Activated T-cell treated with anti-CD3 and anti-CD28 coated beads, Interleukin-2, amount 50 U/mL, for 48 hours (primary cell): ENCODE measurements at places on chromosomes 2 and 18.
A peak's percentile ranks its signal among the peaks of the same experiment; 100 is the strongest.

DNA sequence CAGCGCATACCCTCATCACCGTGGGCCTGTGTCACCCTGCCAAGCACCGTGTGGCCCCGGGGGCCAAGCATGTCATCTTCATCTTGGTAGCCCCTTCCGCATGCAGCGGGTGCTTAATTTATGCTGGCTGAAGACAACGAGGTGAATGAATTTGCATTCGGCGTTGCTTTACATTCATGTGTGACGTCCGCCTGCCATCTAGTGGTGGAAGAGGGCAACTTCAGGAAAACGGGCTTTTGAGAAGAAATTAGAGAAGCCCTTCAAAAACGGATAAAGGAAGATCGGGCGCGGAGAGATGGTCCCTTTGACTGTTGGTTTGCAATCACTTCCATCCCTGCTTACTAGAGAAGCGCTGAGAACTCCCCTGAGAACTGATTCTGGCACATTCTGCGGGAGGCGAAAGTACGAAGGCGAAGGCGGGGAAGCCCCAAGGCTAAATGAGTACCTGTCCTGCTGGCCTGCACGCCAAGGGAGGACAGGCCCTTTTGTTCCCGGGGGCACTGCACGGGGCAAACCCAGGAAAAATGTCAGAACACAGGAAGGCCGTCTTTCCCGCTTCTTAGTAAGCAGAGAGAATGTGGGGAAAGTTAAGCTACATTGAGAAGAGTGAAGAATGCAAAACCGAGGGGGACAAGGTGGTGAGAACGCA is 145.9 kb downstream of the ZNF516 start:
- peak; percentile 83 for DNase-seq

GRCh38 chr2:64220265-64220664 is 76.0 kb upstream of the PELI1 start:
- DNase-seq, result no peak

GRCh38 chr18:31965316-31965970 is 22.5 kb upstream of the TRAPPC8 start:
- no peak for DNase-seq

GRCh38 chr2:227179988-227180685 is 15.7 kb downstream of the COL4A3 start:
- no peak for DNase-seq

DNA sequence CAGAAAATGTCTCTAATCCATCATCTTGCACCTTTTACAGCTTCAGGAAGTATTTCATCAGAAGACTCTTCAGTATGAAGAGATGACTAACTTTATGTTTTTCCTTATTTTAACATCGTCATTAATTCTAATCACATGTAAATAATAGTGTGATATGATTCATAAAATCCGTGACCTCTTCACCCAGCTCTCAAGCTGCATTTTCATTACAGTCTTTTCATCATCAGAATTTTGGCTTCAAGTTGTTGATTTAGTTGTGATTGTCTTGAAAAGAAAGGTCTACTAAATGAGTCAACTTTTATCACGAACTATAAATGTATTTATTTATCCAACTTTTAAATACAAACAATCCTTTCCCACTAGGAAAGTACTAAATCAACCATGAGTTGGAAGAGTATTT is 410.3 kb downstream of the LRP1B start:
- no peak for DNase-seq

- DNase-seq, result no peak
Measured at GRCh38 chr2:70902067-70902442, 33.6 kb upstream of the ATP6V1B1 start.

DNA sequence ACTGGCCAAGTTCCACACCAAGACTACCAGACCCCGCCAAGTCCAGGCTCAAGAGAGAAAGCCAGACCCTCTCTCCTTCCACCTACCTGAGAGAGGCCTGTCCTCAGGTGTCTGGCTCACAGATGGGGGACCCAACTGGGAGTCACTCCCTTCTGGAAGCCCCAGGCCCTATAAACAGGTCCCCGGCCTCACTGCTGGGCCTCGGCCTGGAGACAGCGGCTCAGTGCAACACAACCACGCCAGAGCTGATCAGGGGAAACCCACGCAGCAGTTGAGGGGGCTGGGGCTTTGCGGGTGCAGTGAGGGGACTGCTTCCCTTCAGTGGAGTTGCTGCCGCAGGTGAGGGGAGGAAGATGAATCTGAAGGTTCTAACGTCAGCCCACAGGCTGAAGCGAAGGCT is 22.8 kb upstream of the C1QL2 start:
- DNase-seq, result no peak

GRCh38 chr2:129877289-129877741 is 102.2 kb upstream of the RAB6C start:
- DNase-seq, result peak; percentile 89

DNA sequence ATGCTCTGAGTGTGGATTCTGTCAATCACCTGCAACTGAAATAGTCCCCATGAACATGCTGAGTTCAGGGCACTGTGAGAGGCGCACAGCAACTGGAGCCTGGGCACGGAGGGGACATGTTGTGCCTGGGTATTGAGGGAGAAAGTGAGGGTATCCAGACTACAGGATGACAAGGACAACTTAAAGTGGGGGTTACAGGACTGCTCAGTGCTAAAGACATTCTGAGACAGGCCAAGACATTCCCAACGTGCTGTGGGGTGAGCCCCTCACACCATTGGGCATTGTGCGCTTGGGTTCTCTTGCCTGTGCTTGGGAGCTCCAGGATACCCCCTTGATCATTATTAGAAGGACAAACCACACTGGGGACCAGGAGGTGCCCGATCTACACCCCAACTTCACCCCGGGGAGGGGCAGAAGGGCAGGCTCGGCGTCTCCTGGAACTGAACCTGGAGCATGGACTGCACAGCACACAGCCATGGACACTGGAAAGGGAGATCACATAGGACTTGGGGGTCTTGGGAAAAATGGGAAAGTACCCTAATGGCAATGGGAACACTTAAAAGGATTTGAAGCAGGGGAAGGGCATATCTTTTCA is 72.5 kb upstream of the HDAC4 start:
- no peak for DNase-seq

GRCh38 chr2:102513355-102513939 is 40.4 kb downstream of the SLC9A4 start:
- no peak for DNase-seq

GRCh38 chr18:48409591-48410094 is 460 bp upstream of the ZBTB7C start:
- no peak for DNase-seq

DNA sequence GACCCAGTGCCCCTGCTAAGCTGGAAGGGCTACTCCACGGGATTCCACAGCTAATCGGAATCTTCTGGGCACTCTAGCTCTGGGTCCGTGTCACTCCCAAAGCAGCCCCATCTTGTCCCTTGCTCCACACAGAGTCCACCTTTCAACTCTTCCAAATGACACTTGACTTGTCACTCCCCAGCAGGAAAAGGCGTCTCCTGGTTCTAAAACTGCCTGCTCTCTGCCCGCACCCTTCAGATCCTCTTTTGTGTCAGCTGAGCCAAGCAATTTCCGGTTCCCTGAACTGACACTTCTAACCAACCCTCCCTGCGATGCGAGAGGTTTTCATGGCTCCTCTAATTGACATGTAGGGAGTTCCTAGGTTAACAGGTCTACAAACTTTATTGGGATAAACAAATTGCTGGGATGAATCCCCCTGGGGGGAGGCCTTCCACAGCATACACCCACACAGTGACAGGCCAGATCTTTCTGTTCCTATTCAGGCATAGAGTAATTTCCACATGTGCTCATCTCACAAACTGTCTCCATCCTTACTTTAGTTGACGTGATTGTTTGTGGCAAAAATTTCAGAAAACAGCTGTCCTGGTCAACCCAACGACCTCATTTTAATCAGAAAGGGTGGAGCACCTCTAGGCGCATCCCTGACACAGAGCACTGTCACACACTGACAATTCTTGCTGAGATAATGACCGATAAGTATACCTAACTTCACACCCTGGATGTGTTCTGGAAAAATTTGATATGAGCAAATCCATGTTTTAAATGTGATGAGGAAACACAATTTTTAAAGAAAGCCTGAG is 104.9 kb downstream of the RBMS1 start:
- peak; percentile 51 for DNase-seq

DNA sequence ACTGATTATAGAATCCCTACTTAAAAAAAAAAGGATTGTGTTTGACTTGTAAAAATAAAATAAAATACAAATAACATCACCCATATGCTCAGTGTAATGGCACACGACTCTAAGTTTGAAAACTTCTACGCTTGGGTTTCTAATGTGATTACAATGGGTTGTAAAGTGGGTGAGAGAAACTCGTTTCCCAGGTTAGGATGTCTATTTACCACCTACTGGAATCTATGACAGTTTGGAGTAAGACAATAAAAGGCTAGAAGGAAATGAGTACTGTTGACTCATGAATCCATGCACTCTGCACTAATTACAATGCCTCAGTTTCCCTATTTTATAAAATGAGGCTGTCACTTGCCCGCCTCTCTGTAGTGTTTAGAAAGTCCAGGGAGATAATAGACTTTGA is 204.2 kb upstream of the FBXO11 start:
- no peak for DNase-seq

- DNase-seq, result no peak
Measured at GRCh38 chr2:135164431-135164830, 112.3 kb downstream of the RAB3GAP1 start.

- no peak for DNase-seq
Measured at GRCh38 chr2:181197140-181197760, 216.8 kb downstream of the UBE2E3 start.

DNA sequence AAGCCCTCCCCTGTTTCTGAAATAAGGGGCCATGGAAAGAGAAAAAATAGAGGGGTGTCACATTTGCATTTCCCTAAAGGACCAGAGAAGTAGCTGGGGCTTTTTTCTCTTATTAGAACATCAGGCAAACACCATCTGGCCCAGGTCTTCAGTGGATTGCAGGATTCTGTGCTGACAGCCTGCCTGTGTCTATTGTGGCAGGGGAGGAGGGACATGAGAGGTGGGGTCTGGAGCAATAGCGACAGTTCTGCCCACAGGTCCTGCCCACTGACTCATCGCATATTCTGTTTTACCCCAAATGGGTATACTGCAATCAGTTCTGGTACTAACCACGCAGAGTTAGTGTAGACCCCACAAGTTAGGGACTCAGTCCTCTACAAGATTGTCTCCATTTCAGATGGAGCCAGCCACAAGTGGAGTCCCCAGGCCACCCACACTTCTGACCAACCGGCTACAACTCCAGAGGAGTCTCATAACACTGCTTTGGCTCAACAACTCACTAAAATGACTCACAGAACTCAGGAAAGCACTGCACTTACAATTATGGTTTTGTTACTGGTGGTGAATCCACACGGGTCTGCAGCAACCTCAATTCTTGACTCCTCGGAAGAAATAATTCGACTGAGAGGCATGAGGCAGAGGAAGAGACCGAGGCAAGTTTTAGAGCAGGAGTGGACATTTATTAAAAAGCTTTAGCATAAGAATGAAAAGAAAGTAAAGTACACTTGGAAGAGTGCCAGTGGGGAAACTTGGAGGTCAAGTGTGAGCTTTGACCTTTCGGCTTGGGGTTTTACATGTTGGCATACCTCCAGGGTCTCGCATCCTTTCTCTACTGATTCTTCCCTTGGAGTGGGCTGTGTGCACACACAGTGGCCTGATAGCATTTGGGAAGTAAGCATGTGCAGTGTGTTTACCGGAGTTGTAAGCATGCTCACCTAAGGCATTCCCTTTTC is 146.4 kb upstream of the SPATS2L start:
- DNase-seq, result no peak

DNA sequence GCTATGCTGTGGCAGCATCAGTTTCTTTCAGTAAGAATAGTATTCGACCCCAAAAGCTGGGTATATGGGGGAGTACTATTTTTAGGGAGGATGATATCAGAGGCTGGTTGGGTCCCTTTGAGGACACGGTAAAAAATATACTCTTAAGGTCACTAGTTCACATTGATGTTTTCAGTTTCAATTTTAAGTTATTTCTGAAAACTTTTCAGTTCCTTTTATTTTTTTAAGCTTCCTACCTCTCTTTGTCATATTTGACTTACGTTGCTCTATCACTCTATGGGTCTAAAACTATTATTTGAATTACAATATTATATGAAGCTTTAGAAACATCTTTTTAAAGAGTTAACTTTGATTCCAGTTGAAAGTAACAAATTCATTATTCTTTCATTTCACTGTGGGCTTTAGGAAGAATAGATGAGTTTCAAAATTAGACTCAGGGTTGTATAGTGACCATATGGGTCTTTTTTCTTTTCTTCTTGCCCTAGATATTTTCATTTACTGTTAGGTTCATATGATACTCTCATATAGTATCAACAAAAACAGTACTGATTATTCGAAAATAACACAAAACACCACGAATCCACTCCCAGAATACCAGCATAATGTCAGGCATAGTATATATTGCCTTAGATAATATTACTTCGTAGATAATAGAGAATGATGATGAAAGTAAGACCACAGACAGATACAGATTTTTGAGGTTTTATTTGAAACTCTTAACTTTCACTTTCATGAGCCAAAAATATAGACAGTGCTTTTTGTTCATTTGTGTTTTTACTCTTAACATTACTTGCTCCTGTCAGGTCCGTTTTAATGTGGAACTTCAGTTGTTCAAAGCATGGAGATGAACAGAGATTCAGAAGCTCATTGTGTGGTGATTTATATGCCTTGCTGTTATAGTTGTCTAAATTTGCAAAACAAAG is 9.8 kb downstream of the RMDN2 start:
- DNase-seq, result no peak

GRCh38 chr18:159037-159652 is 788 bp downstream of the USP14 start:
- DNase-seq, result peak; percentile 26

DNA sequence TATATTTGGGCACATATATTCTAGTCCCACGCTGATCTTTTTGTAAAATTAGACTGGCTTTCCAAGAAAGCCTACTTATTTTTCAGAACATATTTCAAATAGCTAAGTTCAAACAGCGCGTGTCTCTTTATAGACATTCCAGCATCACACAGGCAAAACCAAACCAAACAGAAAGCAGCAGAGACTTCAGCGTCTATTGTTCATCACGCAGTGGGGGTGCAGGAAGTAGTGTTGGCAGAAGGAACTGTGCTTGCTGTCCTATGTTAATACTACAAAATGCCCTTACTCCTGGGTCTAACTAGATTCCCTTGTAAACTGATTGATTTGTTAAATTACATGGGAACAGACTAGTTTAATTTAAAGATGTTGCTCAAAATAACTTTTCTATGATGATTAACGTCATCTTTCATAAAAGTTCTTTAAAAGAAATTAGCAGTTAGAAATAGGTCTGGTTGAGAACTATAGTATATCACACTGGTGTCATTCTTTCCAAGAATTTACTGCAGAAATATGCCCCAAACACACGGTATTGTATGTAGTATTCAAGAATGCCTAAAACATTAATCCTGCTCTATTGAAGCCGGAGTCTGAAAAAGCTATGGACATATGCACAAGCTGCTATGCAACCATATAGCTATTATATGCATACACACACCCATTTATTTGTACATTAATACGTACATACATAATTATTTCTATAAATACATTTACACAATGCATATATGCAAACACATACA is 436.3 kb downstream of the CBLN2 start:
- DNase-seq, result no peak

GRCh38 chr2:143696651-143697050 is 567.4 kb downstream of the ARHGAP15 start:
- no peak for DNase-seq

- no peak for DNase-seq
Measured at GRCh38 chr2:34815052-34815741, 1216.1 kb upstream of the FAM98A start.

- DNase-seq, result no peak
Measured at GRCh38 chr2:134431838-134432434, 178.1 kb downstream of the MGAT5 start.
